K562 (cell line): ENCODE measurements at places on chromosomes 13 and 19.

- no peak for DNase-seq
Measured at GRCh38 chr19:6571167-6571566, 19.8 kb downstream of the CD70 start.

- DNase-seq = peak; percentile 12
Measured at GRCh38 chr13:21800837-21801616, 130.2 kb downstream of the FGF9 start.

DNA sequence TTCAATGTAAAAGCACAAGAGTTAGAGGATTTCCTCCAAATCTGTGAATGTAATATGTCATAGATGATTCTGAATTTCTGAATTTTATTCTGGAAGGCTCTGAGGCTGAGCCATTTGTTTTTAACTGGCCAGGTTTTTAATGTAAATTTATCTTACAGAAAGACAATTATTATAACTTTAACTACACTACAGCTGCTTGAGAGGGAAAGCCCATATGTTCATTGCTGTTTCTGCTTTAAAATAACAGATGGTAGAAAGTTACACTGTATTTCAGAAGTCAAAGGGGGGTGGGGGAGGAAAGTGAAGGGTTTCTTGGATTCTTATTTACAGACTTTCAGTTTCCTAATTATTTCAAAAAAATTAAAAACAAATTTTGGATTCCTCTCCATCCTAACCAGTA, 62.8 kb downstream of the DNAJC15 start:
- DNase-seq = no peak

- peak; percentile 15 for DNase-seq
Measured at GRCh38 chr13:74040200-74040599, 94.0 kb downstream of the KLF12 start.

- no peak for DNase-seq
Measured at GRCh38 chr19:47107202-47107952, 6.2 kb downstream of the ZC3H4 start.

DNA sequence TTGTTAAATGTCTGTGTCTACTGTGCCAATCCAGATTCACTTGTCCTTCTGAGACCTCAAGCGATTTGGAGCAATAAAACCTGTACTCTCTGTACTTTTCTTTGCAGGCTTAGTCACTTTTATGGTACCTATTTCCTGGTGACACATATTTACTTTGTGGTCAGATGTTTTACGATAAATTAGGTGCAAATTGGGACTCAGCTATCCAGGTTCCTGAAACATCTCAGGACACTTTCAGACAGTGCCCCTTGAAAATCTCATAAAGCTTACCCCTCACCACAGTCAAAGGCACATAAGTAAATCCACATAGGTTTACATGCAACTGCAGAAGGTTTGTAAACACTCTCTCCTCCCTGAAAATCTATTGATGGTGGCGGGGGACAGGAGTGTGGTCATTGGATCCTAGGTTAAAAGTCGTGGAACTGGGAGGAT, 438.8 kb downstream of the EFNB2 start:
- no peak for DNase-seq

- DNase-seq = peak; percentile 96
Measured at GRCh38 chr19:19224852-19225494, 13.2 kb downstream of the NCAN start.

GRCh38 chr19:29485293-29485692, 40.5 kb upstream of the VSTM2B start:
- DNase-seq = no peak

- DNase-seq = peak; percentile 78
Measured at GRCh38 chr13:19864746-19865309, 1.4 kb upstream of the ZMYM5 start.

- peak; percentile 77 for DNase-seq
Measured at GRCh38 chr13:27374650-27375049, 49.8 kb upstream of the GTF3A start.

- DNase-seq = no peak
Measured at GRCh38 chr13:32272021-32272683, 43.0 kb downstream of the ZAR1L start.

- DNase-seq = no peak
Measured at GRCh38 chr19:38293281-38293680, 10.8 kb upstream of the C19orf33 start.

GRCh38 chr19:279231-279630, 12.0 kb downstream of the PLPP2 start:
- DNase-seq = no peak

DNA sequence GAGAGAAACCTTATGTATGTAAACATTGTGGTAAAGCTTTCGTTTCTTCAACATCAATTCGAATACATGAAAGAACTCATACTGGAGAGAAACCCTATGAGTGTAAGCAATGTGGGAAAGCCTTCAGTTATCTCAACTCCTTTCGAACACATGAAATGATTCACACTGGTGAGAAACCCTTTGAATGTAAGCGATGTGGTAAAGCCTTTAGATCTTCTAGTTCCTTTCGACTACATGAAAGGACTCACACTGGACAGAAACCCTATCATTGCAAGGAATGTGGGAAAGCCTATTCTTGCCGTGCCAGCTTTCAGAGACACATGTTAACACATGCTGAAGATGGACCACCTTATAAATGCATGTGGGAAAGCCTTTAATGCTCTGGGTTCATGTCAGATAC, 24.7 kb downstream of the ZNF136 start:
- no peak for DNase-seq

DNA sequence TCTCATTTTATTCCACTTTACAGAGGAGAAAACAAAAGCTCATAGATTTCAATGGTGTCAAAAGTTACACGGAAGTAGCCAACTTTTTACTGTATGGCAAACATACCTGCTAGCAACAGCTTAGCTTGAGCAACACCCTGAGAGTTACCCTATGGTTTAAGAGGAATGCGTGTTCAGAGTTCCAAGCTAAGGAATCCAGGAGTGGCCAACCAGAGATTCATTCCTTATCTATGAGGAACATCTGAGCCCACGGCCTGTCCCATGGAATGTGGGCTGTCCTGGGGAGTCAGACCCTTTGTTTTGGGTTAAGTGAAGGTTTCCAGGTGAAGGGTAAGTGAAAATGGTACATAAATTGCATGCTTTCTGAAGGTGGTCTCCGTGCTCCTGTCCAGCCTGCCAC, 67.5 kb downstream of the STARD13 start:
- DNase-seq = no peak

DNA sequence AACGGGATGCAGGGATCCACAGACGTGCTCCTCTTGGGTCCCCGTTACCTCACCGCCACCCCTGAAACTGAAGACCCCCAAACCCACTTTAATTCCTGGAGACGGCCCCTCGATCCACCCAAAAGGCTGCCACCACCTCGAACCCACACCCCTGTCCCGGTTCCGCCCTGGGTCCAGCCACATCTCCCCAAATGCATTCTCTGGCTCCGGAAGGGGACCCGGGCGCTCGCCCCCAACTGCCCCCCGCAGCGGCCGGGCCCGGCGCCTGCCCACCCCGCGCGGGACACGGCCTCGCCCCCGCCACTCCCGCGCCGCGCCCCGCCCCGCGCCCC, 219 bp upstream of the FSTL3 start:
- DNase-seq = peak; percentile 56

DNA sequence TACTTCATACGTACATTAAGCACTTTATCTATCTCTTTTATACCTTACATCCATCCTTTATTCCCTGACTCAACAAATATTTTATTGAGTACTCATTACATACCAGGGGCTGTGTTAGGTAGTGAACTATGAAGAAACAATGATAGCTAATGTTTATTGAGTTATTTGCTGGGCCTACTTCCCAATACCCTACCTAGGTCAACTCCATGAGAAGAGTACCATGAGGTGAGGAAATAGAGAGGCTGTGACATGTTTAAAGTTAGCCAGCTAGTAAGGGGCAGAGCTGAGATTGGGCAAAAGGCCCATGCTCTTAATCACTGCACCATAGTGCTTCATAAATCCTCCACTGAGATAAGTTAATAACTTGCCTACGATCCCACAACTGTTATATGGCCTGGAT, 79.9 kb downstream of the FREM2 start:
- DNase-seq = no peak

DNA sequence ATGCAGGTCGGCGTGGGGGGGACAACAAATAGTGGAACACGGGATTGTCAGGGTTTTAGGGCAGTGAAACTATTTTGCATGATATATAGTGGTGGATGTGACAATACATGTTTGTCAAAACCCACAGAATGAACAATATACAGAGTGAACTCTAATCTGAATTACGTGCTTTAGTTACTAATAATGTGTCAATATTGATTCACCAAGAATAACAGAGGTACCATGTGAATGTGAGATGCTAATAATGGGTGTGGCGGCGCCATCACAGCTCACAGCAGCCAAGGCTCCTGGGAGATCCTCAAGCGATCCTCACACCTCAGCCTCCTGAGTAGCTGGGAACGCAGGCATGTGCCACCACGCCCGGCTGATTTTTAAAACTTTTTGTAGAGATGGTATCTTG, 12.9 kb downstream of the ELAVL1 start:
- DNase-seq = no peak

DNA sequence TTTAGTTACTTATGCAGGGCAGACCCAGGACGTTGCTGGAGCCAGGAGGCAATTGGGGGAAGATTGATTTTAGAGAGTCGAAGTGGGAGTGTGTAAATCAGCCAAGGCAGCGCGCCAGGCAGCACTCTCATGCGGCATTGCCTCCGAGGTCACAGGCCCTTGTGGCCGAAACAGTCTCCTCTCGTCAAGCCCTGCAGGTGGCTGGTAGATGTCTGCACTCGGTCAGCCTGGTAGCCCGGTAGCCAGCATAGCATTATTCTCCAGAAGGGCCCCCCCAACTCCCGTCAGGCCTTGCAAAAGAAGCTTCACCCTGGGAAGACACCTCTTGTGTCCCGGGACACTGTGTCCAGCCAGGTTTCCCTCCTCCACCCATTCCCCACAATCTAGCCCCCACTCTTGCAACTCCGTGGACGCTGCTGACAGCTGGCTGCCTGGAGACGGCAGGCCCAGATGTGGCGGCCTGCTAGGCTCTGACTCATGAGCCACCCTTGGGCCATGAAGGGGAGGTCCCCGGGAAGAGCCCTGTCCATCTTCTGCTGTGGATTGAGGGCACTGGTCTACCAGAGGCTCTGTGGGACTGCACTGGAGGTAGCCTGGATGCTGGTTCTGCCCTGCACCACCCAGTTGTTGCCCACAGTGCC, 2.6 kb upstream of the PEPD start:
- no peak for DNase-seq

GRCh38 chr13:101140087-101140770, 276.1 kb downstream of the NALCN start:
- DNase-seq = no peak

GRCh38 chr19:34066007-34066643, 106.2 kb upstream of the LSM14A start:
- DNase-seq = no peak

DNA sequence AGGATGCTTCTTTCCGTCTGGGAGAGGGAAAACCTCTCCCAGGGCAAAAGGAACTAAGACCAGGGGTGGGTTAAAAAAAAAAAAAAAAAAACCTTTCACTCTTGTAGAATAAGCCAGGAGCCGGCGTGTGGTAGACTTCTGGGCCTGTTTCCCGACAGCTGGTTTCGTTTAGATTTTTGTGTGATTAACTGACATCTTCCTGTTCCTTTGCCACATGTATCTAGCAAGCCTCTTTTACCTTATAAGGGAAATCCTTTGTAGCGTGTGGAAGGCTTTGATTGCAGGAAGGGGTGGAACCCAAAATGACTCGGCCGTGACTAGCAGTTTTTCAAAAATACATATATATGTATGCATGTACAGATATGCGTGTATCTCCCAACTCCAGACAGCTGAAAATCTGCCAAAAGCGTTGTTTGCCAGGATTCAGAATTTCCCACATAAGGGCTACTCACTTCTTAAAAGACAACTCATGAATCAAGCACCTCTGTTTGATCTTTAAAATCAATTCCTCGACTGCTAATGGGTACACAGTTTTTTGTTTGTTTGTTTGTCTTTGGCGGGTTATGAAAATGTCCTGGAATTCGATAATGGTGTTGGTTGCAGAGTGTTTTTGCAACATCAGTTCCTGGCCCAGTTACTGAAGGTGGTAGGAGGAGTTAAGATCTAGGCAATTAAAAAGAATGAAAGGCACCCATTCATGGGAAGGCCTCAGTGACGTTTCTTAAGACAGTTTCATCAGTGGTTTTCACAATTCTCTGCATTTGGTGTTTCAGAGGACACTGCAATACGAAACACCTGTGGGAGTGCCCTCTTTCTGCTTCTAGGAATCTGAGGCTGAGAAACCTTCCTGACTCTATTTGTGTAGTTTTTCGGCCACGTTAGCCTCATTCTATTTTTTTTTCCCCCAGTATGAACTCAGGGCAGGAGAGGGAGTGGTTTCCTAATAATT, 2.7 kb downstream of the TPM4 start:
- DNase-seq = peak; percentile 94

DNA sequence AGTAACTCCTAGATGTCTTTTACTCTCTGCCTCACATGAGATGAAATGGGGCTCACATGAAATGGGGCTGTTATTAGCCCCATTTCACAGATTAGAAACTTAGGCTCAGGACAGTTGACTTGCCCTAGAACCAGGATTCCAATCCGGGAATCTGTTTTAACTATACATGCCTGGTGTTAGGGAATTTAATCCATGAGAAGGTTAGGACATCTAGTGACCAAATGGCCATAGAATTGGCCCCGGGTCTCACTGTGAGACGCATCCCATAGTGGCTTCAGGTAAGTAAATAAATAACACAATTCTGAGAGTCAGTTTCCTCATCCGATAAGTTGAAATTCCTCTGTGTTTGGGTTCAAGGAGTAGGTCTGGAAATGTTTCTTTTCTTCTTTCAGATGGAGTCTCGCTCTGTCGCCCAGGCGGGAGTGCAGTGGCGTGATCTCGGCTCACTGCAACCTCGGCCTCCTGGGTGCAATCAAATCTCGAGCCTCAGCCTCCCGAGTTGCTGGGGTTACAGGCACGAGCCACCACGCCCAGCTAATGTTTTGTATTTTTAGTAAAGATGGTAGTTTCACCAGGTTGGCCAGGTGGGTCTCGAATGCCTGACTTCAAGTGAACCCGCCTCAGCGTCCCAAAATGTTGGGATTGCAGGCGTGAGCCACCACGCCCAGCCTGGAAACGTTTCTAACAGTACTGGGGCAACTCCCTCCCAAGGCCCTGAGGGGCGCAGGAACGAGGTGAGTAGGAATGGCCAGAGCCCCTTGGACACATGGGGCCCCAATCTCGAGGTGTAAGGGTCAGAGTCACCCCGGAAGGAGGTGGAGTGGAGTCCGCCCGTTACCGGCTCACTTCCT, 1.2 kb upstream of the ZNF574 start:
- peak; percentile 73 for DNase-seq

GRCh38 chr13:106212386-106213010, 323.0 kb downstream of the EFNB2 start:
- DNase-seq = no peak

- peak; percentile 82 for DNase-seq
Measured at GRCh38 chr19:28602675-28603298, 610.2 kb downstream of the UQCRFS1 start.

- DNase-seq = no peak
Measured at GRCh38 chr19:397941-398706, 10.8 kb downstream of the C2CD4C start.

DNA sequence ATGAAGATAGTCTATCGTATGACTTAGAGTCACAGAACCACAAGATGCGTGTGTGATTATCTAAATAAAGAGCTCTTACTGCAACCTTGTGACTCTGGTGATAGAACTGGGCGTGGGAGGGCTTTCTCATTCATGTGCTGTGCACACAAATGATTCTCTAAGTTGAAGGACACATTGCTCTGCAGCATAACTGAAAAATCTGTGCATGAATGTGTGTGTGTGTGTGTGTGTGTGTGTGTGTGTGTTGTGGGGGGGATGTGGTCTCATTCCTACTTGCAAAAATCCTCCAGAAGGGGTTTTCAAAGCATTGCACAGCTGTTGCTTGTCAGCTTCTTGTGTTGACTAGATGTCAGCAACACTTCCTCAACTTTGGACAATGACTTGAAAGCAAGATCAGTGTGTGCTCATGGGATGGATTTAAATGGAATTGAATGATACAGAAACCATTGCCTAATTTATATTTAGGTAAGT, 22.4 kb downstream of the LRCH1 start:
- no peak for DNase-seq
